ENCODE measurements at places on chromosomes 1 and 21.

DNA sequence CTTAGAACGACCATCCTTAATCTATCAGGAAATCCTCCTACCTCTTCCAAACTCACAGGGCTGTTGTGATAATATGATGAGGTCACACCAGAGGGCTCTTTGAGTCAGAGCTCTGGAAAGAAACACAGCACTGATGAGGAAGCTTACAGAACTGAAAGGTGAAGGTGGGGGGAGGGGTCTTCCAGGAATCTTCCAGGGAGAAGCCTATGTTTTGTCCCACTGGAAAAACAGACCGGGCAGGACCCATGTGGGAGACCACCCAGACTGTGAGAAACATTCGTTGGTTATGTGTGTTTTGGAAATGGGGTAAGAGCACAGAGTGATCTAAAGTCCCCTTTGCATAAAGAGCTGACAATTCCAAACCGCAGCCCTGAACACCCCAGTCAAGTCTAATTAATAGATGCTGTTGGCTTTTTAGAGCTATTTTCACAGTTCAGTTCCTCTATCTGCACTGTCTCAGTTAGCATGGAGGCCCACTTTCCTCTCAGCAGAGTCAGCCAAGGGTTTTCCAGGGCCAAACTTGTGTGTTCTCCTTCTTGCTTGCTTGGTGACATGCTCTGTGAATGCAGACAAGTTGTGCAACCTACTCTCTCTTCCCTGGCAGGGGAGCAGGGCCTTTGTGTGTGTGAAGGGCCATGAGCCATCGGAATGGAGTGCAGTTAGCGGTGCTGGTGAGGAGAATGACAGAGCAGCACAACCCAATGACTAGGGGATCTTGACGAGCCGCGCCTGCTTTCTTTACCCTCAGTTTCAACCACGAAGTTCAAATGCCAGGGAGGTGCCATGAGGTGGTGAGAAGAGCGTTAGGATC is 12.3 kb downstream of the PHLDA3 start:
- DNase-seq = no peak

DNA sequence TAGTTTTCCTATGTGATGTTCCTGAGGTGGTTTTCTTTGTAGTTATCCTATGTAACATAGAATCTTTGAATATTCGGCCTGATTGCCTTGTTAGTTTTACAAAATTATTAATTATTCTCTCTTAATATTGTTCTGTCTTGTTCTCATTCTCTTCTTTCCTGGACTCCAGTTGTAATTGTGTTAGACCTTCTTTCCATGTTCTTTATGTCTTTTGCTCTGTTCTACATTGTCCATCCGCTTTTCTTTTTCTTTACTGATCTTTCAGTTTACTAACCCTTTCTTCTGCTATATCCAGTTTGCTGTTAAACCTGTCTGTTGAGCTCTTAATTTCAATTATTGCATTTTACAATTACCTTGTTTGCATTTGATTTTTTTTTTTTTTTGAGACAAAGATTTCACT is 89.3 kb downstream of the PEX14 start:
- no peak for DNase-seq

DNA sequence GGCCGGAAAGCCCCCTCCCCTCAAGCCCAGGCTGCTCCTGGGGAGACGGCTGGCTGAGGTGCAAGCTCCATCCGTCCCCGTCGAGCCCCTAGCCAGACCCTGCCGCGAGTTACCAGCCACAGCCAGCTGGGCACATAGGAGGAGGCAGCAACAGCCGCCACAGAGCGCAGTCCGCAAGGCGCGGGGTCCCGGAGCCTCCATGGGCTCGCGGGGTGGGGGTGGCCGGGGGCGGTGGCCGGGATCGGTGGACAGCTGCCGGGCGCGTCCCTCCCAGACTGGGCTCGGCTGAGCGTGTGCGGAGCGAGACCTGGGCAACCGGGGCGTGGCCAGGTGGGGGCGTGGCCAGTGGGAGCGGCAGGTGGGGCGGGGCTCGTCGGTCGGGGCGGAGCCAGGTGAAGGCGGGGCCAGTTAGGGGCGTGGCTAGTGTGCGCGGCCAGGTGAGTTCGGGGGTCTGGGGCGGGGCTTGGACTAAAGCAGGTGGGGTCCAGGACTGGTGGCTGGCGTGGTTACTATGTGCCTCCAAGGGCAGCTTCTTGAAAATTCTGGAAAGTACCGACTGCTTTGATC is at the start of gene CD164L2:
TSS of gene CD164L2 (minus strand) at position 295 of the 567 bp plus-strand sequence. CDS start at position 201, 94 bp downstream.
- no peak for DNase-seq

DNA sequence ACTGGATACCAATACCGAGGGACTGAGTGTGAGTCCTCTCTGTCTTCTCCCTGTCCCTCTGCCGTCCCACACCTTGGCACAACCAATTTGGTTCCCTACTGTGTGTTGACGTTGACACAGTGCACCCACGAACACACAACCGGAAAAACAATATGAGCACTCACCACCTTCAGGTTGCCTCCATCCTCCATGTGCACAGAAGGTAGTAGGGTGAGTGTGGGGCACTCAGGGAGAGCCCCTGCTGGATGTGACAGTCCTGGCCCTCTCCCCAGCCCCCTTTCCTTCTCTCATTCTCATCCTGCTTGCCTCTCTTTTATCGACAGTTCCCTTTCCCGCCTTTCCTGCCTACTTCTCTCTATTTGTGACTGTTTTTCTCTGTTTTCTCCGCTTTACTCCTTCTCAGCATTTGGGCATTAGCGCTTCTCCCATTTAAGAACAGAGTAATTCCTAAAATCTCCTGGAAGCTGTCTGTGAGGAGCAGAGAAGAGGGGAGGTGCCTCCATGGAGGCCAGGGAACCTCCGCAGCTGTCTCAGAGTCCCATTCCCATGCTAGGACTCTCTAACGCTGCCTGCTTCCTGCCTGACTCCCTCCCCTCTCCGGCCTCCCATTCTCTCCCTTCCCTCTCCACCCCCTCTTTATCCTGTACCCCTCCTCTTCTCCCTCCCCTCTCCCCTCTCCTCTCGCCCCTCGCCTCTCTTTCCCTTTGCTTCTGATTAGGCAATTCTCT is 16.4 kb downstream of the CADM3 start:
- DNase-seq = no peak

GRCh38 chr1:224872832-224873433 is 56.5 kb upstream of the DNAH14 start:
- DNase-seq = no peak

DNA sequence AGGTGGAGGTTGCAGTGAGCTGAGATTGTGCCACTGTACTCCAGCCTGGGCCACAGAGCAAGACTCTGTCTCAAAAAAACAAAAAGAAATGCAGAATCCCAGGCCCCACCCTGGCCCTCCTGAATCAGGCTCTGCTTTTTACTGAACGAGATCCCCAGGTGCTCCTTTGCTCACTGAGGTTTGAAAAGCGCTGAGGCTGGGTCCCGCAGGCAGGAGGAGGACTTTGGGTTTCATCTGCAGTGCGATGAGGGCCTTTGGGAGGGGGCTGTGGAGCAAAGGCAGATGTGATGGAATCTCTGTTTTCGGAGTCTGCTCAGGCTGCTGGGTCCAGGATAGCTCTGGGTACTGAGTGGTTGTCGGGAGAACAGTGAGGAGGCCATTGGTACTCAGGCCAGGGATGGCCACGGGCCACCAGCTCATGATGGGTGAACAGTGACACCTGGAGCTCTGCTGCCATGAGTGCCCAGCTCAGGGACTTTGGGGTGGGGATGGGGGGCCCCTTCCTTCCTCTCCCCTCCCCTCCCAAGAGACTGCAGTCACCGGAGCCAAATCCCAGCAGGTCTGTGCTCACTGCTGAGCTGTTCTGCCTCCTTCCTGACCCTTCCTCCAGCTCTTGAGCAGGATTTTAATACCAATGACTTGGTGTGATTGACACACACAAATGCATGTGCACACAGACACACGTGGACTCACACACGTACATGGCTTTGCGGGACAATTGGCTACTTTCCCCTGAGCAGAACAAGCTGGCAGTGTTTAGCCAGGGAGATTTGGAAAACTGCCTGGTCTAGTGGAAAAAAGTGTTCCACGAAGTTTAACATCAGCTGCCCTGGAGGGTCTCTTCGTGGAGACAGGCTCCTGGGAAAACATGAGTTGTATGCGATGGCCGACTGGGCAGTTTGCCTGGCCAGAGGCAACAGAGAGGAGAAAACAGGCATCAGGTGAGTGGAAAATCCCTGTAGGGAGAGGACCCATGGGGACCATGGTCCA is 3.6 kb upstream of the DHRS3 start:
- DNase-seq = no peak

GRCh38 chr1:68365709-68366382 is 83.9 kb downstream of the RPE65 start:
- DNase-seq = no peak

DNA sequence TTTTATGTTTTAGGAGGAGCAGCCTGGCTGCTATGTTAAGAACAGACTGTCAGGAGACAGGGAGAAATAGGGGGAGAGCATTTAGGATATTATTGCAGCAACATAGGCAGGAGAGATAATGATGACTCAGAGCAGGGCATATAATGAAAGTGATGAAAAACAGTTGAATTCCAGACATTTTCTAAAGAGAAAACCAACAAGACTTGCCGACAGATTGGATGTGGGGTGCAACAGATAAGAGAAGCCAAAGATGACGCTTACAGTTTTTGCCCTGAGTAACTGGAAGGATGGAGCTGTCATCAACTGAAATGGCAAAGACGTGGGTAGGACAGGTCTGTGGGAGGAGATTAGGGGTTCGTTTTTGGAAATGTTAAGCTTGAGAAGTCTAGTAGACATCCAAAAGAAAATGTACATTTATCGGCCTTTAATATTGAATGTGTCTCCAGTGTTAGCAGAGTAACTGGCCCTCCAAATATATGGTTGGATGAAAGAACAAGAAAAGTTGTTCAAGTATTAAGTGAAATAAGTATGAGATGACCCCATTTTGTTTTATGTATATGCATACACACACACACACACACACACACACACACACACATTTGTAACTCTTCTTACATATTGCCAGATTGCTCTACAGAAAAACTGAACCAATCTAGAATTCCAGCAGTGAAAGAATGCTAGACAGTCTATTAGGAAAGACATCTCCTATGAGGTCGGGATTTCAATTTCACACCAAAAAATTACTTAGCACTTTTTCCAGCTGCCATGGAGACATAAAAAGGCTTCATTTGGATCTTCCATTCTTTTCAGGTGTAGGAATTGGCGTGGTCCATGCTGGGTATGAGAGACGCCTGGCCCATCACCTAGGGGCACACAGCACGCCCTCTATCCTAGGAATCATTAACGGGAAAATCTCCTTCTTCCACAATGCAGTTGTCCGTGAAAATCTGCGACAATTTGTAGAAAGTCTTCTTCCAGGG is 17.2 kb downstream of the DNAJC16 start:
- no peak for DNase-seq

DNA sequence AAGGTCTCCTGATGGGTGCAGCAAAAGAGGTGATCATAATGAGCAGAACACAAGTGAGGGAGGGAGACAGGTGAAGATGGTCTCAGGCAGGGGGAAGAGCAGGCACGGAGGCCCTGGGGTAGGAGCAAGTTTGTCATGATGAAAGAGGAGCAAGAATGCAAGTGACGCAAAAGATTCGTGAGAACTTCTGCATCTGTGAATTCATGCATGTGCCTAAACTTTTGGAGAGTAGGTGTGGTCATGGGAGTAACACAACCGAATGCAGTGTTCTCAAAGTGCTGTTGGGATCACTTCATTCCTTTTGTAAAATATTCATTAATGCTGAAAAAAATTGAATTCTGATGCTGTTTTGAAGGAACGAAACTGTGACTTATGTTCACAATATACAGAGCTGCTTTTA is 47.3 kb upstream of the ZP4 start:
- no peak for DNase-seq

DNA sequence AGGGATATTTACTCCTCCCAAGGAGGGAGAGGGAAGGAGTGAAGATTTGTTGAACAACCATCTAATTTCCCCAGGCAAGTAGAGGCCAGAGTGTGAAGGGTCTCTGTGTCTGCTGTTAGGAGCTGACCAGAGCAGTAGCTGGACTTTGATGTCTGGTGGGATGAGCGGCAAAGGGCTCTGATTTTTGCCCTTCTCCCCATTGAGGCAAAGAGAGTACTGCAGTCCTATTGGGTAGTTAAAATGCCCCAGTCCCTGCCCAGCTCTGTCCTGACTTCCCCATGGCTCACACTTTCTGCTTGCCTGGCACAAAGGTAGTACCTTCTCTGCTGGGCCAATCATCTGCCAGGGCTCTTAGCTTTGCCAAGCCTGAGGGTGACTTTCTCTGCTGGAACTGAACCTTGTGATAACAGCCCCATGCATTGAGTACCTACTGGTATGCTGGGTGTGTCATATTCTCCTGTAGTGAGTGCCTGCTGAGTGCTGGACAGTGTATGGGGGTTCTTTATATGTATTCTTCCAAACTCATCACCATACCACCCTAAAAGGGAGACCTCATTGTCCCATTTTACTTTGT is 64.0 kb upstream of the SELENON start:
- no peak for DNase-seq

DNA sequence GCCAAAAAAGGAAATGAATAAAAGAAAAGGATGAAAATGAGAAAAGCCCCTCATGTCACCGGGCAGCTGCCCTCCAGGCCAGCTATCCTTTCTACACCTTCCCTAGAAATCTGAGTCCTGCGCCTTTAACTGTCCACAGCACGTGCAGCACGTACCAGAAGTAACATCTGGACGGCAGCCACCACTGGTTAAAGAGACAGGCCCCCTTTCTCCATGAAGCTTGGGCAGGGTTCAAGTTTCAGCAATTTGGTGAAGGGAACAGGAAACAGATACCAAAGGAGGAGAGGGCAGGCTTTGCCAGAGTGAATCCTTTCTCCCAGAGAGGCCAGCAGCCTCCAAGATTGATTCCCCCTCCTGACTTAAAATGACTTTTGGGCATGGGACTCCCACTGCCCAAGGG is 3.6 kb upstream of the KIAA2013 start:
- DNase-seq = no peak

DNA sequence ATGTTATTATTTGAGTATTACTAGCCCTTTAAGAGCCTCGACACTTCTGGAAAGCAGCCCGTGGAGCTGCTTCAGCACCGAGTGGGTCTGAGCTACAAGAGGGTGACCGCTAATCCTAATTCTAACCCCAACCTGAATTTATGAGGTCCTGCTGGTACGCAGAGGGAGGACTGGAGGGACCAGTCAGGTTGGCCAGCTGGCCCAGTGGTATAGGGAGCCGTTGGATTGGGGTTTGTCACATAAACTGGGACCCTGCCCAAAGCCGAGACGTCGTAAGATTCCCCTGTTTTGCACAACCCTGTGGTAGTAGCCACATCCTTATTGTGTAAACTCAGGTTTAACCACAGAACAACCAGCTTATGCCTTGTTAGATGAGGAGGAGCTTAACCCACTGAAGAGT is 60.8 kb upstream of the F3 start:
- DNase-seq = no peak

- DNase-seq = no peak
Measured at GRCh38 chr1:6597777-6598131, 4.9 kb downstream of the KLHL21 start.

DNA sequence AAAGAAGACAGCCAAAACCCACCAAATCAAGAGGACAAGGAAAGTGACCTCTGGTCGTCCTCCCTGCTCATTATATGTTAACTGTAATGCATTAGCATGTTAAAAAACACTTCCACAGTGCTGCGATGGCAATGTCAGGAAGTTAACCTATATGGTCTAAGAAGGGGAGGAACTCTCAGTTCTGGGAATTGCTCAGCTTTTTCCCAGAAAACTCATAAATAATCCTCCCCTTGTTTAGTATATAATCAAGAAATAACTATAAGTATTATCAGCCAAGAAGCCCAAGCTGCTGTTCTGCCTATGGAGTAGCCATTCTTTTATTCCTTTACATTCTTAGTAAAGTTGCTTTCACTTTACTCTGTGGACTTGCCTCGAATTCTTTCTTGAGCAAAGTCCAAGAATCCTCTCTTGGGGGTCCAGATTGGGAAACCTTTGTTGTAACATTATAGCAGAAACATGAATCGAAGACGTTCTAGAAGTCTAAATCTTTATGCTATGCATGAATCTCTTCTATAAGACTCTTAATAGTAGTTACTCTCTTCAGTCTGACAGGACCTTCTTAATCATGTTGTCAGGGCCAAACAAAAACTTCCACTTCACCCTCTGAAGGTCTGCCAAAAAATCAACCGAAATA is 110.0 kb upstream of the VANGL1 start:
- no peak for DNase-seq
